Stimulated activated CD8-positive, alpha-beta memory T cell treated with anti-CD3 and anti-CD28 coated beads, Interleukin-15, amount 100 ng/mL, for 48 hours (primary cell): ENCODE measurements at places on chromosomes 4 and X.

DNA sequence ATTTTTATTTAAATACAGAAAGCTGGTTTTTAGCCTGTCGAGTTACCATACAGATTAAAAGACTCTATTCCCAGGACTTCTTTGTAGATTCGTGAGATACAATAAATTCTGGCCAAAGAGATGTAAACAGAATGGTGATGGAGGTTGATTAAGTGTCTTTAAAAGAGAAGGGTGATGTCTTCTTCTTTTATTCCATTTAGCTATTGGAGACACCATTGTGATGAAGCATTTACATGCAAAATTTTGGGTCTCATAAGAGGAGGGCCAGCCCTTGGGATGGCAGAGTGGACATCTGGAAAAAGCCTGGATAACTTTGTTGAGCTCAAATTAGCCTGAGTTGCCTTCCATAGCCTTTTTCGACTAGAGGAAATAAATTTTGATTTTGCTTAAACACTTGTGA lies 21.6 kb upstream of the PCDH10 start:
- DNase-seq, result no peak

- no peak for DNase-seq
Measured at GRCh38 chr4:87799301-87800113, at the start of gene IBSP. Gene IBSP, plus strand, starts transcription at chr4:87799554. Its CDS starts 2,808 bp downstream, at chr4:87802362.

GRCh38 chrX:24395775-24396174 lies 35.3 kb downstream of the SUPT20HL1 start:
- peak; percentile 1 for DNase-seq

DNA sequence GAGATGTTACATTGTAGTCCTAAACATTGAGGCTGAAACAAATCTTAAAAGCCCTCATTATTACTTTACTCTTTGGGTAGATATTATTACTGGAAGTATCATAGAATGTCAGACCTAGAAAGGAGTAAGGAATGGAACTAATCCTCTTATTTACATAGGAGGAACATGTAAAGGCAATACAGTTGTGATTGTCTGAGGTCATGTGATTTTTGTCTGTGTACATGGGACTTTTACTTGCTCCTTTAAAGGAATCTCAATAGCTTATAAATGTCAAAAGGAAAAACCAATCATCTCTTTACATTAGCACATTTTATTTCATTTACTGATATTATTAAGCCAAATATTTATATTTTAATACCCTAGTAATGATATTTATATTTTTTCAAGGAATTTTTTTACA lies 568.2 kb downstream of the CCSER1 start:
- DNase-seq, result no peak

- no peak for DNase-seq
Measured at GRCh38 chr4:185839194-185839712, 27.3 kb upstream of the SORBS2 start.

DNA sequence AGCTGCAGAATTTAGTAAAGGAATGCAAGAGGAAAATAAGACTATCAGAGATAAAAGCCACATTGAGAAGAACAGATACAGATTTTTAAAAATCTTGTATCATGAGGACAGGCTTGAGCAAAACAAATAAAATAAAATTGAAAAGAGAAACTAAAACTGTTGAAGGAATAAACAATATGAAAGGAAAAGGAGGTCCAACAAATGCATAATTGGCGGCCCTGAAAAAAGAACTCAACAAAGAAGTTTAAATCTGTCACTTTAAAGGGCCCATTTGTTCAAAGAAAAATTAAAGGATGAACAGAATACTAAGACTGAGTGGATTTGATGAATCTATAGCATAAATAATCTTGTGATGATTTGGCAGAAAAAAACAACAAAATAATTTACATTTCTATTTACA lies 36.5 kb downstream of the TMPRSS11B start:
- no peak for DNase-seq

GRCh38 chrX:2934715-2935710 lies 5.9 kb upstream of the ARSD start:
- no peak for DNase-seq

DNA sequence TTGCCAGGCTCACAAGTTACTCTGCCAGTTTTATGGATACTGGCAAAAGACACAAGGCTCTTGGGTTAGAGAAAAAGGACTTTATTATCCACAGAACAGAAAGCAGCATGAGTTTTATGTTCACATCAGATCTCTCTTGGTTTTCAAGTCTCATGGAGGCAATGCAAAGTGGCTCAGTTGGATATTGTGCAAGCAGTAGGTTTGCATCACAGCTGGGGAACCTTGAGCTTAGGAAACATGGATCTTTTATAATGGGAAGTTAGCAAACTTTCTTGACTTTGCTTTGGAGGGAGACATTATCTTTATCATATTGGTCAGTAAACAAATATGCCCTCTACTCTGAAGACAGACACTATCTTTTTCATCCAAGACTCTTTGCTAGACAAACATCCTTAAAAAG lies 109.2 kb upstream of the GRPR start:
- DNase-seq, result no peak

- DNase-seq, result no peak
Measured at GRCh38 chrX:21770631-21771321, 12.9 kb upstream of the SMPX start.

GRCh38 chrX:69196666-69197065 lies 31.4 kb upstream of the PJA1 start:
- no peak for DNase-seq

DNA sequence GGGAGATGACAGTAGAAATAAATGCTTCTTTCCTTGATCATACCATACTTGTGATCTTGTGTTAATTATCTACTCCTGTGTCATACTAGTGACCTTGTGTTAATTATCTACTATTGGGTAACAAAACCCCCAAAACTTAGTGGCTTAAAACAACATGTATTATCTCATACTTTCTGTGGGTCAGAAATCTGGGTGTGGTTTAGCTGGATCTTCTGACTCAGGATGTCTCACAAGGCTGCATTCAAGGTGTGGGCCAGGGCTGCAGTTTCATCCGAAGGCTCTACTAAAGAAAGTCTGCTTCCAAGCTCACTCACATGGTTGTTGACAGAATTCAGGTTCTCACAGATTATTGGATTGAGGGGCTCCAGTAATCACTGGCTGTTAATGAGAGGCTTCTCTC lies 70.3 kb upstream of the NDP start:
- DNase-seq, result no peak

DNA sequence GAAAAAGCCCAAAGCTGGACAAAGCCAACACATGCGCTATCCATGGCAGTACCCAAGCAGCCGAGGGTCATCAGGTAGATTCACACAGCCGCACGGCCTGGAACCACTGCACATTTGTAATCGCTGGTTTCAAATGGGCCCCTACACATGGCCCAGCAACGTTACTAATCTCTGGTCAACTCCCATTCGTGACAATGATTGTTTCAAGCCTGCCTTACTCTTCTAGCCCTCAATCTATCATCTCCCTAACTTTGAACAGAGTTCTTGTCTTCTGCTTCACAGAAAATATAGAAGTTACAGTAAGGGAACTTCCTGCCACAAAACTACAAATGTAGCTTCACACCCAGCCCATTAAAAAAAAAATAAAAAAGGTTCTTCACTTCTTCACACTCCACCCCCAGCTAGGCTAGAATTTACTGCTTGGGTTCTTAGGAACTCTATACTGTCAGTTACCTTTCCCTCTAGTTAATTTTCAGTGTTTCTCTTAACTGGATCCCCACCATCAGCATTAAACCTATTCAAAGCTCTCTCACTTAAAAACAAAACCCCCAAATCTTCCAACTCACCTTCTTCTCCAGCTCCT lies 24.2 kb downstream of the CASP3 start:
- DNase-seq, result no peak

GRCh38 chrX:39755143-39756032 lies 342.4 kb downstream of the BCOR start:
- no peak for DNase-seq

DNA sequence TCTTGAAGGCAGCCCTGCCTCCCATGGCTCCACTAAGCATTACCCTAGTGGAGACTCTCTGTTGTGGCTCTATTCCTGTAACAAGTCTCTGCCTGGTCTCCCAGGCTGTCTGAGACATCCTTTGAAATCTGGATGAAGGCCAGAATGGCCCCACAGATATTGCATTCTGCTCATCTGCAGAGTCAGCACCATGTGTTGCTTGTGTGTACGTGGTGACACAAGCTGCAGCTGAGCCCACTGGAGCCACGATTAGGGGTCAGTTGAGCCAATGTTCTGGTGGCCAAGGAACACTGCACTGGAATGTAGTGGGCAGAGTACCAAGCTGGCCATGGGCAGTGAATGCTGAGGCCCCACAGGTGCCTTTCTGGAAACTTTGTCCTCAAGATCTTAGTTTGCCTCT lies 29.2 kb downstream of the GRID2 start:
- no peak for DNase-seq

DNA sequence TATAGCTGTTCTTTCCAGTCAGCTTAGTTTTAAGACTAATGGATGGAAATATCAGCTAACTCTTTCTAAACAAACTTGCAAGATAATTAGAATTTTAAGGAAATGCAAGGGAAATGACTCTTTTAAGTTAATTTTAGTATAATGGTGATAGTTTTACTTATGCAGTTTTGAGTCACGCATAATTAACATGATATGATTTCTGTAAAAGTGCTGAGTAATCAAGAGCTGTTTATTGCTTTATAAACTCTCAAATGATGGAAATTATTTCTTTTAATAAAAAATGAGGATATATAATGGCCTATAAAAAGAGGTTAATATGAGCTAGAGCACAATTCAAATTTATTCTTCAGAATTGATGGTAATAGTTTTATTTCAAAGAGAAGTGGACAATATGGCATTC lies 385.9 kb downstream of the GLUD2 start:
- no peak for DNase-seq

DNA sequence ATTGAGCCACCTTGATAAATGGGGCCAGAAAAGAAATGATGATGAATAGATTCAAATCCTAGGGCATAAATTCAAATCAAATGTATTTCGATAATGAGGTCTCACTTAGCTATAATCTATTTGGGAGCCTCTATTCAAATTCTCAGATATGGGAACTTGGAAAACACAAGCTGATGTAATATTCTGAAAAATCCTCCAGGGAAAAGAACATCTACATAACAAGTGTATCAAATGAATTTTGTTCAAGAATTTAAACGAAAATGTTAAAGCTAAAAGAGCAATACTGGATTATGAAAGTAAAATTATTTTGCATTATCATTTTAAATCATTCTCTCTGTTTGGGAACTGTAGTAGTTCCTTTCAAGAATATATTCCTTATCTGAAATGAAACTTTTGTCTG lies 38.9 kb upstream of the RAP1GDS1 start:
- DNase-seq, result no peak

- DNase-seq, result no peak
Measured at GRCh38 chr4:88802138-88802537, 104.5 kb upstream of the NAP1L5 start.

DNA sequence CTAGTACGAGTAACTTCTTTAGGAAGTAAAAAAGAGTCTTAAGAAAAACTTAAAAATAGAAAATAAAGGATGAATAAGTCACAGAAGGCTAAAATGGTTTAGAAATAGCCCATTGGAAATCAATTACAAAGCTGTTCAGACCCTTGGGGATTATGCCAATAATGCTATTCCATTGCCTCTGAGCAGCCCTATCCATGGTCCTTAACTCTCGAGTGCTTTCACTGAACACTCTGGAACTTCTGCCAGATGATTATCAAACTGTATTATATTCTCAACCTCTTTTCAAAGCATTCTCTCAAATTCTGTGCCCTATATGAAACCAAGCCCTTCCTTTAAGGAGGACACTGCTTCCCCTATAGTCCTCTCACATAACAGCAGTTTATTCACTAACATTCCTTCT lies 17.0 kb downstream of the SLC9B1 start:
- no peak for DNase-seq

DNA sequence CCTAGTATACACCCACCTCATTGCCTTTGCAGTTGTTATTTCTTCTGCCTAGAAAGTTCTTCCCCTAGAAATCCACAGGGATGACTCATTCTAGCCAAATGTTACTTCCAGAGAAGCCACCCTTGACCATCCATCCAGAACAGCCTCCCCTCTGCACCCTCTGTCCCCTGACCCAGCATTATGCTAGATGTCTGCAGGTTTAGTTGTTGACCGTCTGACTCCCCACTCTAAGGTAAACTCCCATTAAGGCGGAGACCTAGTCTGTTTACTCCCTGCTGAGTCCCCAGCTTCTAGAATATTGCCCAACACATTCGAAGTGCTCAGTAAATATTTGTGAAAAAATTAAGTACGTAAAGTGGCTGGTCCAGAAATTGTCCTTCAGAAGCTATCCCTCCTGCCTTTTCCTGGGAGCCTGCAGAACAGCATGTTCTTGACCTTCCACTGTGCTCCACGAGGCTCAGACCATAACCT lies 11.0 kb downstream of the SRD5A3 start:
- DNase-seq, result no peak

DNA sequence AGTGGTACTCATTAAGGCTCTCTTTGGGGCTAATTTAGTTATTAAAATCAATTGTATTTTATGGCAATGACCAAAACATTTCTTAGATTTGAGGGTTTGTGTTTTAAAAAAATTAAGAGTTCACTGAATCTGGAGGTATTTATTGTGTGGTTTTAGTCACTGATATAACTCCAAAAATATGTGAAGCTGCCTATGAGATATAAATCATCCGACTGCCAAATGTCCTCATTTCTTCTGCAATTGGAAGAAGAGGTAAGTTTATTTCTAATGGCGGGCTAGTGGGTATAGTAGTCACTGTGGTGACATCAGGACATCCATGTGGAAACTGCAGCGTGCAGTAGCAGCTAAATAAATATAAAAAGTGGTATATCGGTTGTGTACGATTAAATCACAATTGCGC lies 205.5 kb downstream of the MID1 start:
- DNase-seq, result no peak

- no peak for DNase-seq
Measured at GRCh38 chr4:173765751-173766150, 235.7 kb upstream of the HAND2 start.

- DNase-seq, result no peak
Measured at GRCh38 chr4:36386691-36387090, 105.3 kb downstream of the DTHD1 start.

DNA sequence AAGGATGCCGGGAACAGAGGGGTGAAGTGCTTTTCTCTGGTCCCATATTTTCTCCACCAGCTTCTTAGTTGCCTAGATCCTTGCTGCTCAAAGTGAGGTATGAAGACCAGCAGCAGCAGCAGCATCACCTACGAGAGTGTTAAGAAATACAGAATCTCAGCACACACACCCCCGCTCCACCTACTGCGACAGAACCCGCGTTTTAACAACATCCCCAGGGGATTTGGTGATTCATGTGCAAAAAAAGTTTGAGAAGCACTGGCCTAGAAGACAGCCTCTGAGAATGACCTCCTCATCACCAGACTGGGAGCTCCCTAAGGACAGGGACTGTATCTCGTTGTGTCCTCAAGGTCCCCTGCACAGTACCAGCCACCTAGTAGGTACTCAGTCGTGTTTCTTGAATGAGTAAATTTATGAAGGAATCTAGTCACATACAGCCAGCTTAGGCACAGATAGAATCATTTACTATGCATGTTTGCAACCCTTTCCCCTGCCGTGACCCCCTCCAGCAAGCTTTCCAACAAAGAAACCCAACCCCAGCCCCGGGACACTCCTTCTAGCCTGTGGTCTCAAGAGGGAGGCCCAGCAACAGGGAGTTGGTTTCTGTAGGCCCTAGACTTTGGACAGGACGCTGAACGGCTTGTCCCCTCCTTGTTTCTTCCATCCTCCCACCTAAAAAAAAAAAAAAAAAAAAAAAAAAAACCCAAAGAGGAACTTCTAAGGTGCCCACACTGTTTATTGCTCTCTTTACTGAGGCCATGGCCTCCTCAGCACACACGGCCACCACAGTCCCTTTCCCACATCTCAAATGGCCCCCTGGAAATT lies 21.5 kb downstream of the RTL5 start:
- no peak for DNase-seq

GRCh38 chrX:71304561-71304960 lies 3.0 kb downstream of the ITGB1BP2 start:
- no peak for DNase-seq

- no peak for DNase-seq
Measured at GRCh38 chr4:111628437-111628836, 516.8 kb upstream of the FAM241A start.
